ENCODE measurements at places on chromosomes 1 and 21. TPM values are rescaled to one million over a fixed set of nuclear protein-coding genes. Genes with fewer than 3 reads are reported as not detected.

S100A5 gene
- not detected for total RNA-seq

RCSD1 gene
- not detected for total RNA-seq

NR5A2 gene
- total RNA-seq = not detected

KPRP gene
- total RNA-seq = not detected

DNM3 gene
- 6.5 TPM for total RNA-seq

SPATA45 gene
- total RNA-seq = not detected

YTHDF2 gene
- total RNA-seq = 109 TPM

AMY2A gene
- total RNA-seq = not detected

RXFP4 gene
- not detected for total RNA-seq

TRIM45 gene
- total RNA-seq = 3.3 TPM

MEGF6 gene
- 6.9 TPM for total RNA-seq

PTGER3 gene
- total RNA-seq = not detected

LAPTM5 gene
- total RNA-seq = not detected

FNBP1L gene
- total RNA-seq = 23.3 TPM

FAM131C gene
- not detected for total RNA-seq

GNPAT gene
- 52.7 TPM for total RNA-seq

SLAMF9 gene
- 3.3 TPM for total RNA-seq

PLA2G2A gene
- not detected for total RNA-seq

S100A16 gene
- 13.1 TPM for total RNA-seq

RAD54L gene
- 13.0 TPM for total RNA-seq

CLCNKB gene
- total RNA-seq = not detected

SH2D5 gene
- total RNA-seq = 0.36 TPM

CNR2 gene
- not detected for total RNA-seq

OR11L1 gene
- not detected for total RNA-seq

TSACC gene
- 1.0 TPM for total RNA-seq

ITSN1 gene
- total RNA-seq = 25.6 TPM

ZNF670 gene
- total RNA-seq = 3.7 TPM

Data from melanocyte of skin (primary cell).